ENCODE measurements at places on chromosomes 2 and 18. TPM values are rescaled to one million over a fixed set of nuclear protein-coding genes. Genes with fewer than 3 reads are reported as not detected.

The DAW1 gene
- not detected for polyA plus RNA-seq

DNA sequence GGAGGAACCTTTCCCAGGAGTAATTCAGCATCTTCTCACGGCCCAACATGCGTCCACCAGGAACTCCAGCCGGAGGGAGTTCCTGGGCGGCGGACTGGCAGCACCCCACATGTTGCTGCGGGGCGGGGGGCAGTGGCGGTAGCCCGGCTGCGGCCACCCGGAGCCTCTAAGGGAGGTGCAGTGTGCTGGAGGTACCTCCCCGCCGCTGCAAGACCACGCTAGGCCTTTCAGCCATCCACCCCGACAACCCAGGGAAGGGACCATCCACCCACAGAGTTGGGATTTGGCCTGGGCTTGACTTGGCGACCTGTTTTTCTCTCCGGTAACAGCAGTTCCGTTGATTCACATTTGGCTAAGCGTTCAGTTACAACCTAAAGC is 625 bp downstream of the LYPD6 start:
- DNase-seq = no peak

DNA sequence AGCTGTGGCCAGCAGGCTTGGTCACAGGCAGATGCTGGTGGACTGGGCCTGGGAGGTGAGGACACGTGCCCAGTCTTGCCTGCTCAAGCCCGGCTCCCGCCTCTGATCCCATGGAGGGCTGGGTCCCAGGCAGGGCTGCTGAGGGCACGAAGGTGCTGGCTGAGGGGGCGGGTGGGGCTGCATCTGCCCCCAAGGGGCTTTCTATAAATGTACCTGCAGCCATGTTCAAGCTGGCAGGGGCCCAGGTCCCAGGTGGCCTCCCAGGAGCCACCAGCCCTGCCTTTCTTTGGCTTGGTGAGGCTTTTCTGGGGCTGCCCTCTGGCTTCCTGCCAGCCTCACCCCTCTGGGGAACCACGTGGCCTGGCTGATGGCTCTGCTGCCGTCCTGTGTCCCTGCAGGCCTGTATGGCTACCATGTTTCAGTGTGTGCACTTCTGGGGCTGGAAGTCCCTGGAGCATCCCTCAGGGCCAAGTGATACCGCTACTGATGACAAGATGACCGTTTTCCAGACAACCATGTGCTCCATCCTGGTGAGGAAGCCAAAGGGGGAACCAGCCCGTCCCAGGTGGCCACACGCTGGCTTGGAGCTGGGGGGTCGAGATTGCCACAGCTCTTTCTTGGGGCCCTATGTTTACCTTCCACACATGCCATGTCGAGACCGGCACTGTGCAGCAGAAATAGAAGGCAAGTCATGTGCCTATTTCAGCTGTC is 23.2 kb downstream of the HJURP start:
- no peak for DNase-seq

DNA sequence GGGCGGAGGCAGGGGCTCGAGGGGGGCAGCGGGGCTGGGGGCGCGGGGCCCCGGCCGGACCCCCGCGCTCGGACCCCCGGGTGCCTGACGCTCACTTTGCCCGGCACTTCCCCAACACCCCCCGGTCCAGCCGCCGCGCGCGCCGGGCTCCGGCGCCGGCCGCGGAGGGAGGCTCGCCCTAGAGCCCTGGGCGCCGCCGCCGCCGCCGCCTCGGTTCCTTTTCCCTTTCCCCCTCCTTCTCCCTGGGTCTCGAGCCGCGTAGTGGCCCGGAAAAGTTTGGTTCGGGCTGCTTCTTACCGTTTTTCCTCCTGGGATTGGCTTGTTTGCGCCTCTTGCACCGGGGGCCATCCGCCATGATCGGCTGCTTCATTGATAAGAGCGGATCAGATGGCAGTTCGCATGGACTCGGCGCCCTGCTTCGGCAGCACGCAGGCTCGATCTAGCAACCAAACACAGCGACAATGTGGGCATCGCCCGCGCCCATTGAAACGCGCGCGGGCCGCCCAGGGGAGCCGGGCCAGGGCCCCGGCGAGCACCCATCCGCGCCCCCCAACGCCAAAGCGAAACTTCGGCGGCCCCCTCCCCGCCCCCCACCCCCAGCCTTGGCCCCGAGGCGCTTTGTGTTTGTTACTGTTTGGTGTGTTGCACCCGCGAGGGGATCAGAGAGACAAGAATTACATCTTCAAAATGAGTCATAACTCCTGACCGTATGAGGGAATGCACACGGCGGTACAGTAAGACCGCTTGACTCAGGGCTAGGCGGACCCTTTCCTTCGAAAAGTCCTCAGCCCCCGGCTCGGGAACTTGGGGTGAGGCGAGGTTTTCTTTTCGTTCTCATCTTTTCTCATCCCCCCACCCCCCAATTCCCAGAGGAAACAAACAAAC is 2.7 kb downstream of the ZEB2 start:
- no peak for DNase-seq

The C2orf68 gene
- polyA plus RNA-seq = 44.9 TPM
